ENCODE measurements at places on chromosomes 13 and 19.

DNA sequence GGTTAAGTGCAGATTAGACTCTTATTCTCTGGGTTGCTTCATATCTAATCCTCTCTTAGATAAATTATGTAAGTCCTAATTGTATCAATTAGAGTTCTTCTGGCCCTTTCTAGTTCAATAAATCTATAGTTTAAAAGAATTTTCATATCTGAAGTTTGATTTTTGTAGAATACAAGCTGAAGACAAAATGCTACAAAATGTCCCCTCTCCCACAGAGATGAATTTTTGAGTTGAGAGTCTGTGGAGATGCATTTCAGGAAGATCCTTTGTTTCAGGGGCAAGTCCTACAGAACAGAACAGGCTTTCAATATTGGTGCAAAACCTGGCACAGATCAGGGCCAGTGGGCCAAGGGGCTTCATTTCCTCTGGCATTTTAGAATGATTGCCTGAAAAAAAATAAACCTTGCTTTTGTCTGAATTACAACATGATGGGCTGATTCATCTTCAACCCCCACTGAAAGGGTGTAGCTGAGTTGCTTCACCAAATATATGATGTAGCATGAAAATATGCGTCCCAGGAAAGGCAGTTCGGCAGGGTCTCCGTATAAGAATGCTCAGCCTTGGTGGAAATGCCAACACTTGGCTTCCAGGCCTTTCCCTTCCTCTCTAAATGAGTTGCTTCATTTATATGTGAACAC is 6.4 kb upstream of the IPO5 start:
- DNase-seq, result no peak

- DNase-seq, result no peak
These were observed 1.8 kb downstream of the DPF1 start for GRCh38 chr19:38221919-38222830.

- no peak for DNase-seq
These were observed 187.3 kb downstream of the NDFIP2 start for GRCh38 chr13:79668201-79668752.

DNA sequence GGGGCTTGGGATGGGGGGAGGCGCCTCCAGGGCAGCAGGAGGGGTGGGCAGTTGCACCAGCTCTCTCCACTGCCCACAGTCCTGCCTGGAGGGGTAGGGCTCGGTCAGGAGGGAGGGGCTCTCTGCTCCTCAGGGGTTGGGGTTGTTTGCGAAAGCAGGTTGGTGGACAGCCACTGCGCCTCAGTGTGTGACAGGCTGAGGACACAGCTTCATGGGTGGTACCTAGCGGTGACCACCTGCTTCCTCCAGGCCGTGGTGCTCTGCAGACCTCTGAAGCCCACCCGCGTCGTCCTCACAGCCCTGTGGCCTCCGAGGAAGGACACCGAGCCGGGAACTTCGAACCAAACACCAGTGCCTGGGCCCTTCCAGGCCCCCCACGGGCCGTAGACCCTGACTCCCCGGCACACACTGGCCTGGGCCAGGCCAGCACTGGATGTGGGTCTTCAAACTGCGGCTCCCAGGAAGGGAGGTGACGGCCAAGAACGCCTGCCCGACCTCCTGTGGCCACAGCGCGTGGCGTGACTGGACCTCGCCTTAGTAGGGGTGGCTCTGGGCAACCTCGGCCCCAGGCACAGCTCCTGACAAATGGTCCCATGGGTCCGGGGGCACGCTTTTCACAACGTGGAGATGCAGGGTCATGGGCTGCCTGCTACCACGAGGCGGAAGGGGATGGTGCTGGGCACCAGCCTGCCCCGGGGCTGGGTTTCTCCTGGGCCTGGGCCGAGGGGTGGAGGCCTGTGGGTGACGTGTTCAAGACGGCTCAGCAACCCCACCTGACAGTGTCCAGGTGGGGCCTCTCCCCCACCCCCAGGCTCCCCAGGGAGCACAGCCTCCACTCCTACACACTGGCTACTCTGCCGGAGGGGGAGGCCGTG is 173.2 kb downstream of the KDM4B start:
- DNase-seq, result no peak

GRCh38 chr13:95216182-95216581 is 85.1 kb downstream of the ABCC4 start:
- no peak for DNase-seq

GRCh38 chr13:112732679-112733078 is 42.8 kb downstream of the ATP11A start:
- no peak for DNase-seq

- no peak for DNase-seq
These were observed 37.1 kb downstream of the PCCA start for GRCh38 chr13:100125946-100126345.

GRCh38 chr19:2428756-2429711 is 1.6 kb upstream of the TIMM13 start:
- no peak for DNase-seq

DNA sequence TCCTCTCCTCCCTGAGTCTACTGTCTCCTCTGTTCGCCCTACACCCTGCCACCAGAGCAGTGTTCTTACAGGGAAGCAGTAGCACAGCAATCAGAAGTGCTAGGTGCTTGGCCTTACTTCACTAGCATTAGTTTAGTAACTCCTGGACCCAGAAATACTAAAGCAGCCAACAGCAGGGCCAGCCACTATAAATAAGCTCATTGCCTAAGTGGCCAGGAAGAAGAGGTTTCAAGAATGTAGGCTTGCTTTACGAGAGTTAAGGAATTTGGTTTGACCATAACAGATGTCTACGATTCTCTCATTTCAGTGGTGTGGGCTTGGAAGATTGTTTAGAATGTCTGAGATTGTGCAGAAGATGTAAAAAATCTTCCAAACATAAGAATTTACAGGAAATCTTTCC is 103.3 kb downstream of the ZAR1L start:
- DNase-seq, result no peak

DNA sequence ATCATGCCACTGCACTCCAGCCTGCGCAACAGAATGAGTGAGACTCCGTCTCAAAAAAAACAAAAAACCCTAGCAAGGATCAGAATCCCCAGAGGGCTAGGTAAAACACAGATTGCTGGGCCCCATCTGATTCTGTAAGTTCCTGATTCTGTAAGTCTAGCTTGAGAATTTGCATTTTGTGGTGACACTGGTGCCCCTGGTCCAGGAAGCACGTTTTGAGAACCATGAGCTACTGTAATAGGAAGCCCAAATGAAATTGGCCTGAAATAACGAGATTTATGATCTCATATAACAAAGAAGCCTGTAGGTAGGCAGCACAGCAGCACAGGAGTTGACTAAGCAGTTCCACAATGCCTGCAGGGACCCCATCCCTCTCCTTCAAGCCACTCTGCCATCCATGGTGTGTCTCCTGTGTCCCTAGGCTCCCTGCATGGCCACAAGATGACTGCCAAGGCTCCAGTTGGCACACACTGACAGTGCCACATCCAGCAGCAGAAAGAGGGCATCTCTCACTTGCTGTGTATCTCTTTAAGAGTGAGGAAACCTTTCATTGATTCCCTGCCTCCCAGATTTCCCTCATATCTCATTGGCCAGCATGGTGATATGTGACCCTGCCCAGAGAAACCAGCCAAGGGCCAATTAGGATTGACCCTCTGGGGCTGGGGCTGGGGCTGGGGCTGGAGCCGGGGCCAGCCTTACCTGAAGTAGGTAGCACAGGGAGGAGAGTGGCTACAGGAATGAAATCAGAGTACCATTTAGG is 21.7 kb downstream of the SIPA1L3 start:
- DNase-seq, result no peak

DNA sequence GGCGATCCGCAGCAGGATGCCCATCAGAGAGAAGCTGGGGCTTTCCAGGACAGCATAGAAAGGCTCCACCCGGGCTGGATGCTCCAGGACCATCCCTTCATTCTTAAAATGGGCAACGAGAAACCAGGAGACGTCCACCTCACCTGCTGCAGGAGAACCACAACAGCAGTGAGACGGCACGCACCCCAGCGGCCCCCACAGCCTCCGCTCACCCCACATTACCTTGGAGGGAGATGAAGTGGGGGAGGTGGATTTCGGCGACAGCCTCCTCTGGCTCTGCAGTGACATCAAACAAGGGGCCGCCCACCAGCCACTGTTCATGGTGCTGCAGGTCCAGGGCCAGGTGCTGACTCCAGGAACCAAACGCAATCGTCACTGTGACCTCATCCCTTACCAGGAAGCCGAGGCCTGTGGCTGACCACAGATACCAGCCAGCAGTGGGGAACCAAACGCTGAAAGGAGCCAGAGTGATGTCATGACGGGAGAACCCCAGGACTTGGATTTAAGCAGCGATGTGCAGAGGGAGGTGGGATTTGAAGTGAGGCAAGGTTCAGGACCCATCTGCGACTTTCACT is 25.1 kb downstream of the CARD8 start:
- DNase-seq, result no peak

DNA sequence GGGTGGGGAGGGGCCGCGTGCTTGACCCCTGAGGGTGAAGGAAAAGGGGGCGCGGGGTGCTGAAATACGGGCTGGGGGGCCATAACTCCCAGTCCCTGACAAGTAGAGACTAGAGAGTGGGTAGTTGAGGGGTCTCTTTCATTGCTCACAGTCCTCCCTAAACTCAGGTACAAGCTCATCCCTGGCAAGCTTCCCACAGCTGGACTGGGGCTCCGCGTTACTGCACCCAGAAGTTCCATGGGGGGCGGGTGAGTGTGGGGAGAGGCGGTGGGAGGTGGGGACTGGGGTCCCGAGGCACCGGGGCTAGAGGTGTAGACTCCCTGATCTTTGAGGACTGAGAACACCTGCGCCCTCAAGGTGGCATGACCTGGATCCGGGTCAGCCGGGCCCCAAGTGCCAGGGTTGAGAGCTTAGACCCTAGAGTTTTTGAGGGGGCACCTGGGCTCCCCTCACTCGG is 1.3 kb downstream of the ETV2 start:
- no peak for DNase-seq

- no peak for DNase-seq
These were observed 111.6 kb downstream of the RNF17 start for GRCh38 chr13:24875566-24875965.

GRCh38 chr13:78636495-78636894 is 22.5 kb downstream of the OBI1 start:
- no peak for DNase-seq

DNA sequence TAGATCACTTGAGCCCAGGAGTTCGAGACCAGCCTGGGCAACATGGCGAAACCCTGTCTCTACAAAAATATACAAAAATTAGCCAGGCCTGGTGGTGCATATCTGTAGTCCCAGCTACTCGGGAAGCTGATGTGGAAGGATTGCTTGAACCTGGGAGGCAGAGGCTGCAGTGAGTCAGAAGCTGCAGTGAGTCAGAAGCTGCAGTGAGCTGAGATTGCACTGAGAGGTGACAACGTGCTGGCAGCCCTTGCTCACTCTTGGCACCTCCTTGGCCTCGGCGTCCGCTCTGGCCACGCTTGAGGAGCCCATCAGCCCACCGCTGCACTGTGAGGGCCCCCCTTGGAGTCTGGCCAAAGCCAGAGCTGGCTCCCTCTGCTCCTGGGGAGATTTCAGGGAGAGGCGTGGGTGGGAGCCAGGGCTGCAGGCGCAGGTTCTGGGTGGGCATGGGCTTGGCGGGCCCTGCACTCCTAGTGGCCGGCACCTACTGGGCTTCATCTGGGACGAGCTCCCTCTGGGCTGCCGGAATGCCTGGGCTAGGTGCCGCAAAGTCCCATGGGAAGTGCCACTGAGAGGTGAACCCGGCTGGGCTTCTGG is 39.5 kb upstream of the RPL21 start:
- no peak for DNase-seq

- DNase-seq, result no peak
These were observed 159.9 kb upstream of the STARD13 start for GRCh38 chr13:33445476-33445875.

DNA sequence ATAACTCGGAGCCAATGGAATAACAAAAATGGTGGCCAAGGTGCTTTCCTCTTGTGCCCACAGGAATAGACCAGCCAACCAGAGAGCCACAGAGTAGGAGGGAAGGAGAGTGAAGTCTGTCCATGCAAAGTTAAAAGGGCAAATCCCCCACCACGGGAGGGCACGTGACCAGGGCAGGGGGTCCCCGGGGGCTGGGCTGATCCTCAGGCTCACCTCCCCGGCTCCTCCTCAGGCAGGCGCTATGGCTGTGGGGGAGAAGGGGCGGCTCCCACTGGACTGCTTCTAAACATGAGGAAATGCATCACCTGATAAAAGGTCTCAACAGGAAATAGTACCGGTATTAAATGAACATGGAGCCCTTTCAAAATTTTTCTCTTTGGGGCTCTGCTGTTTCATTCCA is 73.2 kb upstream of the SLC15A1 start:
- DNase-seq, result no peak

- DNase-seq, result no peak
These were observed 246.2 kb downstream of the GPC6 start for GRCh38 chr13:93472814-93473296.

DNA sequence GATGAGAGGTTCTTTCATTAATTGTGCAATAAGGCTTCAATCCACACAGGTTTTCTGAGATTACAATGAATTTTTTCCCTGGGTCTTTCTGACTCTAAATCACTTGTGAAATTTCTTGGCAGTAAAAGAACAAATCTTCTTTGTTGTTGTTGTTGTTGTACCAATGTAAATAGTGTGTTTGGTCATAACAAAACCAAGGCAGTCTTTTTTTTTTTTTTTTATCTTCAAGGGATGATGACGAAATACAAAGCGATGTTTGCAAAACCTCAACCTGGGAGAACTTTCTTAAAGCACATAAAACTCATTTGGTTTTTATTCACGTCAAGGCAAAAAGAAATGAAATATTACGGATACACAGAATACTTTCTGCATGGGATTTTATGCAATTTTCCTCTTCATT is 462.0 kb downstream of the LIG4 start:
- no peak for DNase-seq

GRCh38 chr13:30314562-30314961 is 7.2 kb upstream of the KATNAL1 start:
- no peak for DNase-seq

GRCh38 chr19:19510432-19510831 is 4.9 kb downstream of the TSSK6 start:
- no peak for DNase-seq

DNA sequence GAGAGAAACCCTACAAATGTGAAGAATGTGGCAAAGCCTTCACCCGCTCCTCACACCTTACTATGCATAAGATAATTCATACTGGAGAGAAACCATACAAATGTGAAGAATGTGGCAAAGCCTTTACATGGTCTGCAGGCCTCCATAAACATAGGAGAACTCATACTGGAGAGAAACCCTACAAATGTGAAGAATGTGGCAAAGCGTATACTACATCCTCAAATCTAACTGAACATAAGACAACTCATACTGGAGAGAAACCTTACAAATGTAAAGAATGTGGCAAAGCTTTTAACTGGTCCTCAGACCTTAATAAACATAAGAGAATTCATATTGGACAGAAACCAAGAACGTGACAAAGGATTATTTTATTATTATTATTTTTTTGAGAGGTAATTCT is 30.7 kb downstream of the ZNF486 start:
- no peak for DNase-seq

GRCh38 chr13:63156816-63157215 is 1741.2 kb upstream of the PCDH20 start:
- DNase-seq, result no peak

- DNase-seq, result no peak
These were observed 291.6 kb downstream of the KLF12 start for GRCh38 chr13:73842626-73843025.

- no peak for DNase-seq
These were observed 1292.4 kb upstream of the MIR17HG start for GRCh38 chr13:90055121-90055520.

- DNase-seq, result no peak
These were observed 572.6 kb upstream of the KLF12 start for GRCh38 chr13:74706801-74707200.

Measured in activated naive CD4-positive, alpha-beta T cell treated with anti-CD3 and anti-CD28 coated beads, Interleukin-2, amount 50 U/mL, for 16 hours (primary cell).